ENCODE measurements at places on chromosomes 5 and 9.

DNA sequence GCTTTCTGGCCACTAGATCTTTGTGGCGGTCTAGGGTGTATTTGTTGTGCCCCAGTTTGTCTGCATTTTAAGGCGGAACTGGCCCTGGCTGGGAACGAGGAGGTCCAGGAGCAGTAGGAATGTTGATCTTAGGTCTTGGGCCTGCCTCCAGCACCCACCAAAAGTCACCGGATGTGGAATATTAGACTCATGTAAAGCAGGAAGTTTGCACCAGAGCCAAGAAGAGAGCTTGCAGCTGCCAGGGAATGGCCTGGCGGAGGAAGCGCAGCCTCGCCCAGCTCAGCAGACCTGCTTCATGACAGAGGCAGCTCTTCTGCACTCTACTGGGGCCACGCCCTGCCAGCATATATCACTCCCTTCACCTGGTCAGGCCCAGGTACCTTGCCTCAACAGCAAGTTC lies 3.3 kb downstream of the GPX3 start:
- DNase-seq: no peak

DNA sequence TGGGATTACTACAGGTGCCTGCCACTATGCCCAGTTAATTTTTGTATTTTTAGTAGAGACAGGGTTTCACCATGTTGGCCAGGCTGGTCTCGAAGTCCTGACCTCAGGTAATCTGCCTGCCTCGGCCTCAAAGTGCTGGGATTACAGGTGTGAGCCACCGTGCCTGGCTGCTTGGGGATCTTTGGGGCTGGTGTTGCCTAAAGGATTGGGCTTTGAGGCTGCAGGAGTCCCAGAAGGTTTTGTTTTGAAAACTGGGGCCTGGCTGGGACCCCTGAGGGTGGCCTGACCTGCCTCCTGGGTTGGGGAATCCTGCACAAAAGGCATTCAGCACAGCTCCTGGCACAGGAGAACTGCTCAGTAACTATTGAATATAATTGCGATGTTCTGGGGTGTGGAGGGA lies 25.1 kb upstream of the SHB start:
- DNase-seq: no peak

DNA sequence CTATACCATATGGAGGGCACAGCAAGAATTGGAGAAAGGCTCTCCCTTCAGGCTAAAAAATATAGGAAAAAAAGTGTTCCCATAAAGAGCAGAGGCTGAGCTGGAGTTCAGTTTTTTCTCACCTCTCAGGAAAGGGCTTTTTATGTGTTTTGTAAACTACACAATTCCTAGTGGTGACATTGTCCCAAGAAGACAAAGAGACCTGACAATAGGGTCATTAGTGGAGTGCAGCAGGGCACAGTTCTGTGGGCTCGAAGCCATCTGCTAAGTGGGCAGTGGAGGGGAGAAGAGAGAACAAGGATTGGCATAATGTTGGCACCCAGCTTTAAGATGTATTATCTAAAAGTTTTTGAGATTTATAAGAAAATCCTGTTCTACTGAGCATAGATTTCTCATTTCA lies 162.5 kb downstream of the HCN1 start:
- DNase-seq: no peak

DNA sequence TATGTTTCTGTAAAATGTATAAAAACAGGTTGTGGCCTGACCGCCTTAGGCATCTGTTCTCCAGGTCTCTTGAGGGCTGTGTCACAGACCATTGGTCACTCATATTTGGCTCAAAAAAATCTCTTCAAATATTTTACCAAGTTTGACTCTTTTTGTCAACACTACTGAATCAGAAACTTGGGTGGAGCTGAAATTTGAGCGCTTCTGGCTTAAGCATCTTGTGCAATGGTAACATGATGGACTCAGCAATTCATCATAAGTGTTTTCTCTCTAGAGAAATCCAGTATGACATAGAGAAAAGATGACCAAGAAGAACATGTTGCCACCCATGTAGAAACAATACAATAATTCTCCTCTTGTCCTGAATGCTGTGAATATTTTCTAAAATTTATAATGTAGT lies 387.9 kb downstream of the MAT2B start:
- no peak for DNase-seq

GRCh38 chr5:139297439-139298133 lies 4.0 kb downstream of the MATR3 start:
- DNase-seq: no peak

DNA sequence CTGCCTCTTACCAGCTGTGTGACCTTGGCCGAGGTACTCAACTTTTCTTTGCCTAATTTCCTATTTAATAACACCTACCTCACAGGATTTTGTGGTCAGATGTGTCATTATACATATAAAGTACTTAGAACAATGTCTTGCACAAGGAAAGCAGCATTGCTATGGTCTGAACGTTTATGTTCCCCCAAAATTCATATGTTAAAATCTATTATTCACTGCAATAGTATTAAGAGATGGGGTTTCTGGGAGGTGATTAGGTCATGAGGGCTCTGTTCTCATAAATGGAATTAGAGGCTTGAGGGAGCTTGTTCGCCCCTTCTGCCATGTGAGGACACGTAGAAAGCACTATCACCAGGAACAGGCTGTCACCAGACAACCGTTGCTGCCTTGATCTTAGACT lies 10.9 kb upstream of the RNF145 start:
- no peak for DNase-seq

- no peak for DNase-seq
Observed at GRCh38 chr5:89301321-89302025, 418.5 kb upstream of the MEF2C start.

- DNase-seq: no peak
Observed at GRCh38 chr5:127176769-127177168, 103.5 kb upstream of the C5orf63 start.

DNA sequence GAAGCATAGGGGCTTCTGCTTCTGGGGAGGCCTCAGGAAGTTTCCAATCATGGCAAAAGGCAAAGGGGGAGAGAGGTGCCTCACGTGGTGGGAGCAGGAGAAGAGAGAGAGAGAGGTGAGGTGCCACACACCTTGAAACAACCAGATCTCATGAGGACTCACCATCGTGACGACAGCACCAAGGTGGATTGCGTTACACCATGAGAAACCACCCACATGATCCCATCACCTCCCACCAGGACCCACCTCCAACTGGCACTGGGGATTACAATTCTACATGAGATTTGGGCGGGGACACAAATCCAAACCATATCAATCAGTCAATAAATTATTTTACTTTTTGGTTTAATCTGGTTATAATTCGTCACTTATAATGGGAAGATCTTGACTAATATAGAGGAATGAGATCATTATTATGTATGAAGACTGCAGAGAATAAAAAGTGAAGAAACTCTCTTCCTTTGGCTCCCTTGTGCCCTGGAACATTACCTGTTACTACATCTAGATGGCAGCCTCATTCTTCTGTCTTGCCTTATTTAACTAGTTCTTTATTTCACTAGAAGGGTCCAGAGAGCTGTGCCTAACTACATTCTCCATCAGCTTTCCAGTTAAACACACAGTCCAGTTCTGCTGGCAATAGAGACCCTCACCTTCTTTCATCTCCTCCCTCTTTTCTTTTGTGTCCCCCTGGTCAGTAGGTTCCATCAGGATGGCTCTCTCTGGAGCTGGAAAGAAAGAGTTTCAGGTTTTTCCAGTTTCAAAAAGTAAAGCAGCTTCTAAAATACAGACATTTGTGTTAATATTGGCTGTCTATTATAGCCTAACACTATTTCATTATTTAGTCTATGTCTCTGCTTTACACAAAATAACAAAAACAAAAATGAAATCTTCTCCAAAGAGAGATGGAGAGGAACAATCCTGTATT lies 21.7 kb upstream of the SPINK7 start:
- DNase-seq: no peak

DNA sequence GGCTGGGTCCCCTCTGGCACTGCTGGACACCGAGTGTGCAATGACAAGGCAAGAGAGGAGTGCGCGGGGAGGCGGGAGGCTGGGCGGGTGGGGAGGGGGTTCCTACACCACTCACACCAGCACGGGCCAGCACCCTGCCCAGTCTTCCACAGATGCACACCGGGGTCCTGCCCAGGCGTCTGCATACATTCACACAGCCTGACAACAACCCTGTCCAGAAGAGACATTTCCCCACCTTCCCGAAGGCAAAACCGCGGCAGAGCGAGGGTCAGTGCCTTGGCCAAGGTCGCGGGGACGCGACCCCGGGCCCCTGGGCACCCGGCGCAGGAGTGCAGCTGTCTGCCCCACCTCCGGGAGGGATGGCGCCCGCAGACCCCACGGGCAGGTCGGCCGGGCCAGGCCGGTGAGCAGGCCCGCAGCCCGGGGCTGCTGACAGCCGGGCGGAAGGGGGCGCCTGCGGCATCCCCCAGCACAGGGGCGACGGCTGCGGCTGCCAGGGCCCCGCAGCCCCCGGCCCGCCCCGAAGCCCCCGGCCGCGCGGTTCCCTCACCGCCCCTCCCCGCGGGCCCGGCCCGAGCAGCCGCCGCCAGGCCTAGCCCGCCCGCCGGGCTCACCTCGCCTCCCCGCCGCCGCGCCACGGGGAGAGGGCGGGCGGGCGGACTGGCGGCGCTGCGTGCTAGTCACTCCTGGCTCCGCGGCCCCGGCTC lies 496 bp downstream of the MAPK9 start:
- no peak for DNase-seq

- no peak for DNase-seq
Observed at GRCh38 chr9:88521308-88521707, 13.7 kb upstream of the NXNL2 start.

- DNase-seq: no peak
Observed at GRCh38 chr9:130900701-130901497, 4.3 kb upstream of the QRFP start.

Data from mesothelial cell of epicardium (in vitro differentiated cells).